ENCODE measurements at places on chromosomes 6 and 20.

DNA sequence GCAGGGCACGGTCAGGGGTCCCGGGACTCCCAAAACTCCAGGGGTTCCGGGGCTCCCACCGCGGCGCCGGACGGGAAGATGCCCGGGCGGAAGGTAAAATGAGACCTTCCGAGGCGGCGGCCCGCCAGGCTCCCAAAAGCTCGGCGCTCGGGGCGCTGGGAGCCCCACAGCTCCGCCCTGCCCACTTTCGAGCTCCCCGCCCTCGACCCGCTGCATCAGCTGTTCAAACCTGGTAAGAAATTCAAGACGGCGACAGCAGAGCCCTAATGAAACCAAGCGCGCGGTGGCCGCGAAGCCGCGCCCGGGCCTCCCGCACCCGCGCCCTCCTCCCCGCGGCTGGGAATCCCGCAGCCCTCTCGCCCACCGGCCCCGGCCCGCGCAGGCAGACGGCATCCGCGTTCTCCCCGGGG is 369 bp downstream of the SLC4A11 start:
- DNase-seq: no peak

- no peak for DNase-seq
These were observed 69.6 kb downstream of the JAG1 start for GRCh38 chr20:10603971-10604864.

DNA sequence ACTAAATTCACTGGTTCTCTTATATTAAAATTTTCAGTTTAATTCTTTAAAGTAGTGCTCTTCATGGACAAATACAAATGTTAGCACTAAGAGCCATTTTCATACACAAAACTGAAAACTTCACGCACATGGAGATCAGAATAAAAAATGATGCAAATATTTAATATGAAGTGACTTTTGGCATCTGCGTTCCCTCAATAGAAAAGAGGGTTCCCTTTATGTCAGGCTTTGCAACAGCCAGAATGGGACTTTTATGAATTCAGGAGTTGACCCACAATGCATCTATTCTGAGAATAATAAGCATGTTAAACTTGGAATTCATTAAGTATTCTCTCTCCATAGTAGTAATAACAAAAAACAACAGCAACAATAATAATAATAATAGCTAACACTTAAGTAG is 125.8 kb downstream of the INSM1 start:
- DNase-seq: no peak

DNA sequence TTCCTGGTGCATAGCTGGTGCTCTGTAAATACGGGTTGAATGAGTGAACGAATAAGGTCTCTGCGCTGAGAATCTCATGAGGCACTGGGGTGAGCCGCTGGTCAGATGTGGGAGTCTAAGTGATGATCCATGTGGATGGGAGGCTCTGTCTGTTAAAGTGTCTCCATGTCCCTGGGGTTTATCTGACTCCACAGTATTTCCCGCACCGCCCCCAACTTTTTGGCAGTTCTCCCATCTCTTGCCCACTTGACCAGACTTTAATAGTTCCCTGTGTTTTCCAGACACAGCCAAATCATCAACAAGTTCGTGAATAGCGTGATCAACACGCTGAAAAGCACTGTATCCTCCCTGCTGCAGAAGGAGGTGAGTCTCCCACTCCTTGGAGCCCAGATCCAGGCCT is 9.9 kb downstream of the BPIFA2 start:
- DNase-seq: no peak

GRCh38 chr20:17696287-17696686 is 3.5 kb upstream of the BANF2 start:
- DNase-seq: no peak

- no peak for DNase-seq
These were observed 5.5 kb upstream of the NPBWR2 start for GRCh38 chr20:64112691-64113443.

GRCh38 chr6:106413016-106413415 is 52.5 kb downstream of the CRYBG1 start:
- no peak for DNase-seq

DNA sequence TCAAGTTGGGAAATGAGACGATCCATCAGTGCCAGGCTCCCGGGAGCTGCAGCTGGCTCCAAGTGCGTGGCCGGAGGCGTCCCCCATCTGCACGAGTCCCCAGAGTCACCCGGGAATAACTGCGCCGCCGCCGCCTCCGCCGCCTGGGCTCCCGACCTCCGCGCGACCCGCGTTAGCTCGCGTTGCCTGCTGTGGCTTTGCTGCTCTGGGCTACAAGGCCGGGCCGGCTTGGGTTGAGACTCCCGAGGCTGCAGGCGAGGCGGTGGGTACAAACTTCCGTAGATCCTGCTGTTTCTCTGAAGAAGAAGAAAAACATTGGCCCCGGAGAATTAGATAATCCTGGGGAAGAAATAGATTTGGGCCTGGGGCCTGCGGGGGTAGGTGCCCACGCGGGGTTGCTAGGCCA is 7.4 kb upstream of the LAMP5 start:
- no peak for DNase-seq

DNA sequence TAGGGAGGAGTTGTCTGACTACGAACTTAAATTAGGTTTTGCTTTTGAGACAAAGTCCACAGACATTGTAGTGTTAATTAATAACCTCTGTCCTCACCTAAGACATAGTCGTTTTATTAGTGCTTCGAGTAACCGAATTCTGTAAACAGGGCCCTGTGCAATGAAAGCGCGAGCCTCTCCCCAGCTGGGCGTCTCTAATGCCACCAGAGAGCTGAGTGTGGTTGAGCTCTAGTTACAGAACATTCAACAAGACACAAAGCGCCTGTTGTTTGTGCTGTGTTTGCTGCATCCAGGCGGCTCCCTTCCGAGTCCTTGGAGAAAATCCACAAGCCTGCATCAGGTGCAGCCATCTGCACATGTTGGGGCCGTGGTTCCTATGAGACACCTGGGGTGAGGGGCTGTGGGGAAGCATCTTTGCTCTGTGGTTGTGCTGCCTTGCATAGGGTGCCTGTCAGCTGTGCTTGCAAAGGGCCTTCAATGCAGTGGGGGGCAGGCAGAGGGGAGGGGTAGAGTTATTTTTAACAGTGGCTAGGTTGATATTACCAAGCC is 63.9 kb downstream of the CD164 start:
- no peak for DNase-seq

DNA sequence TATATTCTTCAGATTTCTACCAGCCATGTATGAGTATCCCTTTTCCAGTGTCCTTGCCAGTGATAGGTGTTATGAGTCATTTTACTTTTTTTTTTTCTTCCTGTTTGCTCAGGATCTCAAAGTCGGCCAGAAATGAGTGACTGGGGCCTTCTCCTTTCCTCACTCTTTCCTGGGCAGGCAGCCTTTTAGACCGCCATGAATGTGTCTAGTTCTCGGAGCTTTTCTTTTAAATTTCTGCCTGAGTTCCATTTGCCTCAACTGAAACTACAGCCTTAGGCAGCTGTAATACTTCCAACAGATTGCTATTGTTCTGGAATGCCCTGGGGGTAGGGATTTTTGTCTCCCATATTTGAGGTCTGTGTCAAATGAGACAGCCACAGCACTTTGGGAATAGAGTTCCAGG is 83.7 kb downstream of the STXBP5 start:
- DNase-seq: no peak

- DNase-seq: no peak
These were observed 148.1 kb downstream of the CEBPB start for GRCh38 chr20:50338479-50339391.

DNA sequence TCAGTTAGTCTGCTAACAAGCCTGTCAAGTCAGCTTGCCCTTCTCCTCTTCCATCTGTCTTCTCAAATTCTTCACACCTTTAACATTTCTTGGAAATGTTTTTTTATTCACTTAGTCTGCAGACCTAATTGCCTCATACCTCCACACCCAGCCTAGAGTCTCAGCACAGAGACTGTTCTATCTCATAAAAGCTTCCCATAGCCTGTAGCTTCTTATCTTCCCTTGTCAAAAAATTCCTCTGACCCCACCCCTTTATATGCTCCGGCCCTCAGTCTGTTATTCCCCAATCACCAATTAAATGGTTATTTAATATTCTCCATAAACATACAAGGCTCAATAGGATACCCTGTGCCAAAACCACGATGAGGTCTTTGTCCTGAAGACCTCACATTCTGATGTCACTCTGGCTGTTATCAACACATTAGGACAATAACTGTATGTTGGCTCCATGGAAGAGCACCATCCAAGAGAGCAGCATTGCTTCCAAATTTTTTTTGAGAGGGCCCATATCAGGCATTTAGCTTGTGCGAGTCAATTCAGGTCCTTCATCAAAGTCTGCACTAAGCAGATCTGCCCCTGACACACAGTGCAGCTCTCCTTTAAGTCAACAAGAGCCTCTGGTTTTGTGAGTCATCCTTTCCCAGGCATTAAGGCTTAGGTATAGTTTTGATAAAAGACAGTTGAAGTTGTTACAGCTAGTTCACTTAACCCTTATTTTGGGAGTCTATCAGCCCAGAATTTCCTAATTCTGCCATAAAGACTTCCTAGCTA is 83.2 kb upstream of the TBX18 start:
- DNase-seq: no peak

GRCh38 chr20:41273445-41273844 is 44.1 kb downstream of the ZHX3 start:
- DNase-seq: no peak

GRCh38 chr20:58913079-58913478 is 60.6 kb downstream of the GNAS start:
- no peak for DNase-seq

DNA sequence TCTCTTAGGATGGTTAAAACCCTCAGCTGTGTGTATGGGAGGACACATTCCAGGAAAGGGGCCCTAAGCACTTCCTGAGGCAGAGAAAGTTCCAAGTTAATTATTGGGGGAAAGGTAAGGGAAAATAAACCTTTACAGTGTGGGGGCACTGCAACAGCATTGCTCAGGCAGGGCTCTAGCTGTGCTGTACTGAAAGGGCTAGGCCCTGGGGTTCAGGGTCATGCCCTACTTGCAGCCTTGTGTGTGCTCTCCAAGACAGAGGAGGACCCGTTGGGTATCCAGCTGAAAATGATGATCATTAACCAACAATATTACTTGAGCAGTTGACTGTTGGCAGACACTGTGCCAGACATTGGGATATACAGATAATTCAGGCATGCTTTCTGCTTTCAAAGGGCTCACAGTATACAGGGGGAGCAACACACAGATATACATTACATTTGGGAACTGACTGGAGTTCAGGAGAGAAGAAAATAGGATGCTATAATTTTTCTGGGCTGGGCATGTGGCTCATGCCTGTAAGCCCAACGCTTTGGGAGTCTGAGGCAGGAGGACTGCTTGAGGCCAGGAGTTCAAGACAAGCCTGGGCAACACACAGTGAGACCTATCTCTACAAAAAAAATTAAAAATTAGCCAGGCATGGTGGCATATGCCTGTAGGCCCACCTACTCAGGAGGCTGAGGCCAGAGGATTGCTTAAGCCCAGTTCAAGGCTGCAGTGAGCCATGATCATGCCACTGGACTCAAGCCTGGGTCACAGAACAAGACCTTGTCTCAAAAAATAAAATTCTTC is 9.1 kb upstream of the RPL7L1 start:
- DNase-seq: no peak

- no peak for DNase-seq
These were observed 115.3 kb upstream of the EDN1 start for GRCh38 chr6:12174878-12175277.

DNA sequence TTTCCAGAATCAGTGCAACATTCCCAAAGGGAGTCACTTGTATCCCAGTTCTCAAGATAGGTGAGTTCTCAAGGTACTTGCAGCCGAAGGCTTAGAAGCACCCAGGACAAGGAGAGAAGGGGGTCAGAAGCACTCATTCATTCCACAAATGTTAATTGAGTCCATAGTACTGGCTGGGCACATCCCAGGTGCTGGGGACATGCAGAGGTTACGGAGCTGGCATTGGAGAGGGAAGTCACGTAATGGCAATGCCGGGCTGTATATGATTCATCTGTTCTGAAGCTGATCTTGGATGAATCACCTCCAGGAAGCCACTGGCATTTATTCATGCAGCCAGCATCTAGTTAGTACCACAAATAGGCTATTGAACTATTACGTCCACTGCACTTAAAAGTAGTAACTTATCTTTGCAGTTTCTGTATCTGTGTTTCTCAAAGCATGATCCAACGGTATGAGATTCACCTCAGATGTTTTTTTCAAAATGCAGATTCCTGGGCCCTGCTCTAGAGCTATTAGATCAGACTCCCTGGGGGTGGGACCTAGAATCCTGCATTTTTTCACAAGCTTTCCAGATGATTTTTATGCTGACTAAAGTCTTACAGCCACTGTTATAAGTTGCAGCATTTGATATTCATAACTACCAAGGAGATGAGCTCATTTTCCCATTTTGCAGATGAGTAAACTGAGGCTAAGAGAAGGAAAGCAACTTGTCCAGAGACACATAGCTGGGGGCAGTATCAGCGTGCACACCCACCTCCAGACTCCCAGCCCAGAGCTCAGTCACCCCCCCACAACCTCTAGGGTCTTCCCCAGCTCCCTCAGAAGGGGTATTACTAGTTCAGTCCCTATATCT is 44.1 kb upstream of the ID1 start:
- no peak for DNase-seq

DNA sequence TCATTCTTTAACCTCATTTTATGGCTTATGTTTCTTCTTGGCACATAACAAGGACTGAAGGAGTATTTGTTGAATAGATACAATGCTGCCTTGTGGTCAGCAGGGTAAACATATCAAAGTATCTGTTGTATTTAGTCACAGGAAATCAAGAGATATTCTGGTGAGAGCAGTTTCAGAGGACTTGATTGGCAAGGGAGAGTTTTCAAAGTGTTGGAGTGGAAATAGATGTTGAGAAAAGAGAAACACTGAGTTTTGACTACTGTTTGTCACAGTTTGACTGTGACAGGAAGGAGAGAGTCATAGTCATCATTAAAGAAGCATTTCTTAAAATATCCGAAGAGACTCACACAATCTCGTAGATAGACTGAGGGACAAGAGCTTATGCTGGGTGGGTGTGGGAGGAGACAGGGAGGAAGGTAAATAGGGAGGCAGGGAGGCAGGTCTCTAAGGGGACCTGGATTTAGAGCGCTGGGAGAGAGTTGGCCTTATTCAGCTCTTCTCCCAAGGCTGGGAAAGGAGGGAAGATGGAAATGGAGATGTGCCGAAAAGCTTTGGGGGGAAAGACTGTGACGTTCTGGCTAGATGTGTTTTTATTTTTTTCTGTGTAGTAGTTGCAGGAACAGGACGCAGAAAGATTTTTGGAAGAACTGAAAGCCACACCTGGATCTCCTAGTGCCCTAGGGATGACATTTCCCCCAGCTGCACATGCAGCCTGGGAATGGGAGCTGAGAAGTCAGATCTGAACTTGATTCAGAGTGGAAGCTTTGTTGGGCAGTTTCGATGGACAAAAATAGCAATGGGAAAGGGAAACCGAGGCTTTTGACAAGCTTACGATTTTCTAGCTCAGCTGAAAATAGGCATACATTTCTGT is 65.0 kb upstream of the IFNGR1 start:
- DNase-seq: no peak

DNA sequence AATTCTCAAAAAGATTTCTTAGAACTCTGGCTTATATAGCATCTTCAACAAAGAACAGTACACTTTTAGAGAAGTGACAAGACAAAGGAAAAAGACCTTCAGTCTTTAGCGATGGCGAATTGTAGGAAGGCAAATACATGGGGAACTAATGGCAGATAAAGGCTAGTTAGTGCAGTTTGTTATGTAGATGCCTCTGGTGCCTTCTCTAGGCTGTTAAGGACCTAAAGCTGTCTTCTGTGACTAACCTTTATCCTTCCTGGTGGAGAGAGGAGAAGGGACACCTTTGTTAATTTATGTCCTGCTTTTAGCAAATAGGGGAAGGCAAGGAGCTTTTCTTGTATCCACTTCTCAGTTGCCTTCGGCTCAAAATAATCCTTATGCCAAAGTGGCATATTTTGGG is 7.2 kb downstream of the ANKRD6 start:
- DNase-seq: no peak

GRCh38 chr6:85516168-85516567 is 66.3 kb downstream of the NT5E start:
- no peak for DNase-seq
